GM04503 (cell line): ENCODE measurements at places on chromosomes 7 and 10.

DNA sequence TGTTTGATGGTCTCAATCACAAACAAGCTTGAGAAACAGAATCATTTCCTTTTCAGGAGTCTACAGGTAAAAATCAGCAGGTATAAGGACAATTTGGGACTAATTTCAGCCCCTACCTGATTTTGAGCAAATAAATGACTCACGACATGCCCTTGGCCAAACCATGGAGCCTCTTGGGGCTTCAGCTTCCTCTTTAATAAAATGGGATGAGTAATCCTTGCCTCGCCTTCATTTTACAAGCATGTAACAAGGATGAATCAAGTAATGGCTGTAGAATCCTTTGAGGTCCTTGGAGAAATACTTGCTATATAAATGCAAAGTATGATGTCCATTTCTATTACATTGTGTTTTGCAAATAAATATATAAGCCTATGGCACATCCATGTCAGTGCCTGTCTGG, 212.8 kb upstream of the PODXL start:
- peak; percentile 12 for DNase-seq

DNA sequence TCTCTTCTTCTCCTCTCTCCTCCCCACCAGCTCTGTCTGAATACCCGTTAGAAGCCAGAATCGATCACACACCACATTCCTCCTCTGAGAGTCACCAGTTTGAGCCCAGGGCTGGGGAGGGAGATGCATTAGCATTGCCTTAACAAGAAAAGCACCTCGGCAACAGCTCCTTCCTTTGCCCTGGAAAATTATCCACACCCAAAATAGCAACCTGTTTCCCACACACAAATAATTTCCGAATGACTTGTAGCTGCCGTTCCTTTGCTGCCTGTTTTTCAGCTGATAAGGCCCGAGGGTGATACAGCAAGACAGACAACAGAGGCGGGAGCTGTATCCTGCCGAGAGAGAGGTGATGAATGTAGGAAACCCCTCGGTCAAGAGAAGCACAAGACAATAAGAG, 91.3 kb downstream of the CPXM2 start:
- no peak for DNase-seq

DNA sequence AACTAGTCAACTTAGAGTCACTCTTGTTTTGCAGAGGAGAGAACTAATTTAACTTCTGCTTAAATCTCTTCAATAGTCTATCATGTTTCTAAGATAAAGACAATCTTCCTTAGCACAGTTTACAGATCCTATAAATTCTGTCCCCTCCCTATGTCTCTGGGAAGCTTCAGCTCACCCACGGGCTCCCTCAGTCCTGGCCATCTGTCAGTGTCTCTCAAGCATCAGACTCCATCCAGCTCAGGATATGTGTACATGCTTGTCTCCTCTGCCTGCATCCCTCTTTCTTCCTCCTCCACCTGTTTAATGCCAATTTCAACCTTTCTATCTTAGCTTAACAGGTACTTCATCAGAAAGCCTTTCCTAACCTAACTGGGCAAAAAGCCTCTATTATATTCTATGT, 177.1 kb upstream of the PTER start:
- no peak for DNase-seq

GRCh38 chr7:150971242-150972022, 6.7 kb downstream of the KCNH2 start:
- DNase-seq = no peak

GRCh38 chr7:108097703-108098102, 32.5 kb downstream of the LAMB4 start:
- no peak for DNase-seq

DNA sequence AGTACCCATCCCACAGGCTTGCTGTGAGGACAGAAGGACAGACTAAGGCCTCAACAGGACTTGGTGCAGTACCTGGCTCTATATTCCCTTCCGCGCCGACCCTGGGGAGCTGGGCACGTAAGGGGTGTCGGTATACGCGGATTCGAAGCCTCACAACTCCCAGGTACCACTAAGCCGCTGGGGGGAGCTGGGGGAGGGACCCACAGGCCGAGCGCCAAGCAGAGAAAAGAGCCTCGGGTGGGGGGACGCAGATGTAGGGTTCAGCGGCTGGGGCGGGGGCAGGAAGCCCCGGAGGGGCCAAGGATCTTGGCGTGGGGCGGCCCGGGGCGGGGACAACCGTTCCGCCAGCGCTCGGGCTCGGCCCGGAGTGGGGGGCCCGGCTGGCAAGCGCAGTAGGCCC, 126.4 kb upstream of the ZNF746 start:
- DNase-seq = no peak
